A172 (cell line): ENCODE measurements at places on chromosomes 16 and 17.

DNA sequence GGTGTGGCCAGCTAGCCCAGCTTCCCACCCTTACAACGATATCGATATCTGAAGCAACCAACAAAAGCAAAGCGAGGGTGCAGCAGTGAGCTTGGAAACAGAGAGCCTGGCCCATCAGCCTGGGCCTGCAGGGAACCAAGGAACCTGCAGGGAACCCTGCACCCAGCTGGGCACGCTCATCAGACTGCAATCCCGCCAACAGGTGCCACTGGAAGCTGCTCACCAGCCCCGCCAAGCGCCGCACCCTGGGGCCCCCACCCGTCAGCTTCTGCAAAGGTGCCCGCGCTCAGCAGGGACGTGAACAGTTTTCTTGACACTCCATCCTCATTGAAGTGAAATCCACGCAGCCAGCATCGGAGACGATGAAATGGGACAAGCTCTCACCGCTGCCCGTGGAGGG lies 250.7 kb downstream of the RBFOX3 start:
- DNase-seq, result no peak

- no peak for DNase-seq
These were observed 9.7 kb downstream of the TOB1 start for GRCh38 chr17:50856431-50856830.

GRCh38 chr17:80184423-80184714 lies 14.5 kb downstream of the CARD14 start:
- DNase-seq, result no peak

DNA sequence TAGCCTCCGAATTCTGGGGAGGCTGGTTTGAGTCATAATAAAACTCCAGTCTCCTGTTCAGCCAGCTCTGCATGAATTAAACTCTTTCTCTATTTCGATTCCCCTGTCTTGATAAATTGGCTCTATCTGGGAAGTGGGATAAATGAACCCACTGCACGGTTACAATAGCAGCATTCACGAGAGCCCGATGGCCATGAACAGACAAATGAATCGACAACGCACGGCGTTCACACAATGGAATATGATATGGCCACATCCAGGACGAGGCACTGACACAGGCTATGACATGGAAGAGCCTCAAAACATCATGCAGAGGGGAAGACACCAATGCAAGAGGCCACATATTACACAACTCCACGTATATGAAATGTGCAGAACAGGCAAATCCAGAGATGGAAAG lies 5.6 kb upstream of the CARD14 start:
- DNase-seq, result no peak

DNA sequence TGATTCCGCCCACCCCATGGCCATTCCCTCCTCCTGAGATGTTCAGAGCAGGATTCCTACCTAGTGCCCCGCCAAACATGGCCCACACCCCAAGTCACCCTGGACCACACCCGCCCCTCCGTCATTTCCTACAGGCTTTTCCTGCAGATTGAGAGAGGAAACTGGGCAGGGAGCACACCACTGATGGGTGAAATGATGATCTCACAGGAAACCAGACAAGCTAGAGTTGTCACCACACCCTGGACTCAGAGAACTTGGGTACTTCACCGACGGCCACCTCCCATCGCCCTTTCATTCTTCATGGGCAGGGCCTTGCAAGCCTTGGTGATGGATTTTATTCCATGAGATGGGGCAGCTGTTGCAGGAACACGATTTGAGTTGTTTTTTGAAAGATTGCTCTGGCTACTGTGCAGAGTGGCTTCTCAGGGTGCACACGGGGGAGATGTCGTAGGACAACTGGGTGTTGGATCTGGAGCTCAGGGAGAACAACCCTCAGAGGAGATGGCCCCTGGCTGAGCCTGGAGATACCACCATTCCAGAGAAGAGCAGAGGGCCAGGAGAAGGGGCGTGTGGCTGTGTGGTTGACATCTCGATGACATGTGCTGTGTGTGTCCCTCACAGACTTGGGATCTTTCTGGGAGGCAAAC lies 7.4 kb upstream of the B9D1 start:
- DNase-seq, result peak; percentile 77

GRCh38 chr17:17087424-17088015 lies 45.3 kb downstream of the MPRIP start:
- DNase-seq, result no peak

DNA sequence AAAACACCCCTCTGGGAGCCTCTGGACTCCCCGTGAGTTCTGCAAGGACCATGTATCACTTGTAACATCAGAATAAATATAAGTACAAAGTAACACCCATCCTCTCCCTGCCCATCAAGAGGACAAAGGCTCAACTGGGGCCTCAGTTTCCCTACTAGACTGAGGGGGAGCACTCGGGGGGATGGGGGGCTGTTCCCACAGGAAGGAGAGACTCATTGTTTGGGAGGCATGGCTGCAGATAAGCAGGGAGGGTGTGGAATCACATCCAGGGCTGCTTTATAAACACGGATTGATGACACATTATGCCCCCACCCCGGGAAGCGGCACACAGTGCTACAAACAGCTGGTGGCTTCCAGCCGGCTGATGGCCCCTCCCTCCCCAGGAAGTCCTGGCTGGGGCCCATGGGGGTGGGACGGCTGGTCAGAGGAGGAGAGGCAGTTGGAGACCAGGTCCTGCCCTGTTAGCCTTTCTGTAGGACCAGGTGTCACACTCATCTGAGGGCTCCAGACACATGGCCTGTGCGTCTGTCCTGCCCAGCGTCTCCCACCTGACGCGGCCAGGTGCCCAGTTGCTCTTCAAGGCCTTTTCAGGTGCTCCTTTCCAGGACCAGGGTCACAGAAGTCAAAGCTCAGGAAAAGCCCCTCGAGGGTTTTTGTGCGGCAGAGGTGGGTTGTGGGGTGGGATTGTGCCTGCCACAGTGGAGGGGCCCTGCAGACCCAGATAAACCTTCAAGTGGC lies 1.3 kb upstream of the MPG start:
- peak; percentile 95 for DNase-seq

DNA sequence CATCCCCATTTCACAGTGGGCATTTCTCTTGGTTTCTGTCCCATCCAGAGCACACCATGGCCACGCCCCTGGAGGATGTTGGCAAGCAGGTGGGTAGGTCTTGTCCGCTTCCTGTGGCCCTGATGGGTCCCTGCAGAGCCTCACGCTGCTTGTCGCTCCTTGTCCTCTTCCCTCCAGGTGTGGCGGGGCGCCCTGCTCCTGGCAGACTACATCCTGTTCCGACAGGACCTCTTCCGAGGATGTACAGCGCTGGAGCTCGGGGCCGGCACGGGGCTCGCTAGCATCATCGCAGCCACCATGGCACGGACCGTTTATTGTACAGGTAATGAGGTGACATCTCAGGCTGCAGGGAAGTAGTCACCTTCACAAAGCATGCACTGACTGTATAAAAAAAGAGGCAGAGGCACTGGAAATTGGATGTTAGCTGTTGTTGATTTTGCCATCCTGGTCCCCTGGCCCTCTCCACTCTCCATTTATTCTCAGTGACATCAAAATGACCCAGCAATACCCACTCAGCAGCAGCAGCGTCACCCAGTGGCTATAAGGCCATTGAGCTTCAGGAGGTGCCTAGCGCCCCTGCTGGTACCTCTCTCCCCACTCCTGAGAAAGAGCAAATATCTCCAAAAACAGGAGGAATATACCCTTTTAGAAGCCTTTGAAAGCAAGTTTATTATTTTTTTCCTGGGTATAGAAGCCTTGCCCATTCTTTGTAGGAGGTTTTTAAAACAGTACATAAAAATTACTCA lies 13.7 kb downstream of the METTL22 start:
- DNase-seq, result no peak

- DNase-seq, result no peak
These were observed 1.2 kb upstream of the ZMYND15 start for GRCh38 chr17:4738136-4739121.

GRCh38 chr16:53130159-53131049 lies 75.6 kb downstream of the CHD9 start:
- peak; percentile 93 for DNase-seq

DNA sequence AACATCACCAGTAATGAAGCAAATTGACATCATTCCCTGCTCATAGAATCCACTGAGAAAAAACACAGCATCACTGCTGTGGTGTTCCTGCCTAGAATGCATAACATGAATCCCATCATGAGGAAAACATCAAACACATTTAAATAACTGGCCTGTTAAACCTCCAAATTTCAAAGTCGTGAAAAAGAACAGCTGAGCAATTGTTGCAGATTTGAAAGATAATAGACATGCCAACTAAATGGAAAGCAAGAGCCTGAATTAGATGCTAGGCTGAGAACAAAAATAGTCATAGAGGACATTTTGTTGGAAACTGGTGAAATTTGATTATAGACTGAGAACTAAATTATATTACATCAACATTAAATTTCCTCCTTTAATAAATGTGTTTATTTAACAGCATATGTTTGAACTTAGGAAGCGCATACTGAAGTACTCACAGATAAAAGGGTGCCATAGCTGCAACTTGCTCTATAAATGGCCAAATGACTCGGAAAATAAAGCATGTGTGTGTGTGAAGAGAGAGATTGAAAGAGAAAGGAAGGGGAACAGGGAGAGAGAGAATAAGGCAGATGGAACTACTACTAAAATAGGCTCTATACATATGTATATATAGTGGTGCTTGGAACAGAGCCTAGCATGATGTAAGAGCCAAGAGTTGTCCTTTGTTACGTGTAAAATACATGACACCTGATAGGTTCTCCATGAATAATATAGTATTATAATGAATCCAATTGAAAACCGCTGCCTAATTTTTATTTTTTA lies 305.0 kb upstream of the MON1B start:
- no peak for DNase-seq

DNA sequence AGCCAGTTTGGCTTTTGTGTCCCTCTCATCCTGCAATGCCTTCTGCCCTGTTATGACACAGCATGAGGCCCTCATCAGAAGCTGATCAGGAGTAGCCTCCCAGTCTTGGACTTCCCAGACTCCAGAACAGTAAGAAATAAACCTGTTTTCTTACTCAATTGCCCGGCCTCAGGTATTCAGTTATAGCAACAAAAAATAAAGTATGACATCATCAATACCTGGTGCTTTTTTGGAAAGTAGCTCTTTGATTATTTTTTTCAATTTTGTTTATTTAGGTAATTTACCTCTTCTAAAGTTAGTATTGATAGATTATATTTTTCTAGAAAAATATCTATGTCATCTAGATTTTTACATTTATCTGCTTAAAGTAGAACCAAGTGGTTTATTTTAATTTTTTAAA lies 112.8 kb upstream of the CES5A start:
- no peak for DNase-seq

- peak; percentile 83 for DNase-seq
These were observed 7.1 kb upstream of the FTSJ3 start for GRCh38 chr17:63834431-63835166.

GRCh38 chr17:50785946-50786570 lies 18.7 kb upstream of the ANKRD40CL start:
- DNase-seq, result no peak

DNA sequence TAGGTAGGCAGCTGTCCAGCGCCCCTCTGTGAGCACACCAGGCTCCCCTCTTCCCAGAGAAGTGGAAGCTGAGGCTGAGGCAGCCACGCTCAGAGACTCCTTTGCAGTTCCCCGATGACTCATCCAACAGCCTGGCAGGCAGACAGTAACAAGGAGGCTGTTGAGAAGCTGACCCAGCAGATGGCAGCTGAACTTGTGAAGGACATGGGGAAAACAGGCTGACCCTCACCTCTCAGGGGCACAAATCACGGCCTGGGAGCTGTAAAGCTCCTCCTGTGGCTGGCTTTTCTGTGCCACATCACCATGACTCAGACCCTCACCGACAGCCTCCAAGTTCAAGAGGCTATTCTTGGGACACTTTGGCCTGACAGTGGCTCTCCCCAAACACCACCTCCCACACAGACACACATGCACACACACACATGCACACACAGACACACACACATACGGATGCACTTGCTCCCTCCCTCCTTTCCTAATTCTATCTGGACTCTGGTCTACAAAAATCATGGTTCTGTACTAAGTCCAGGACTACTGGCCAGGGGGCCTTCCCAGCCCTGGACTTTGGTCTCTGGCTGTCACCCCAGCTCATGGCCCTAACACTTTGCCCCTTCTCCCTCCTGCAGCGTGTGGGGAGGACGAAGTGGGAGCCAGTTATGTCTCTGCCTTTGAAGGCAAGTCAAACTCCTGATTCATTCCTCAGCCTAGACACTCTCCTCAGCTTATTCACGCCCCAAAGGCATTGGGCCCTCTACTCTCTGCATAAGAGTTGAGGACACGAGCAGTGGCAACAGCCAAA lies 23.2 kb downstream of the MAP3K14 start:
- DNase-seq, result peak; percentile 98

DNA sequence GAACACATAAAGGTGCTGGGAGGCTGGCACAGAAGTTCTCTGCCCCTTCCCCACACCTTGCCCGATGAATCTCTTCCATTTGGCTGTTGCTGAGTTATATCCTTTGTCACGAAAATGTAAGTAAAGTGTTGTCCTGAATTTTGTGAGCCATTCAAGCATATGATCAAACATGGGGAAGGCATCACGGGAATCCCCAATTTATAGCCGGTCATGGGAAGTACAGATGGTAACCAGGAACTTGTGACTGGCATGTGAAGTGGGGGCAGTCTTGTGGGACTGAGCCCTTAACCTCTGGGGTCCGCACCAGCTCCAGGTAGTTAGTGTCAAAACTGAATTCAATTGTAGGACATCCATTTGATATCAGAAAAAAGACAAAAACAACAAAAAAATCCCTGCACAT lies 13.2 kb downstream of the TOM1L2 start:
- DNase-seq, result no peak

DNA sequence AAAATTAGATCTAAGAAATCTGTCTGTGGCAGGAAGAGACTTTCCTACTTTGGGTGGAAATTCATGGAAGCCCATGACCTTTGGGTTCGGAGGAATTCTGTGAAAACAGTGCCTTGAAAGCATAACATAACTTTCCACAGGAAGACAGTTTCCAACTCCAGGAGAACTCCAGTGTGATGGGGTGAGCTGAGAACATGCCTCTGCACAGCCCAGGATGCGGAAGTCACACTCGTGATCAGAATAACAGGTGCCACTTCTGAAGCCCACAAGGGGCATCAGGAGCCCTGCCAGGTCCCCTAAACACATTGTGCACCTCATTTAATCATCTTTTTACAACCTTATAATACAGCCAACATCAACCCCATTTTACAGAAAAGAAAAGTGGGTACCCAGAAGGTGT lies 9.7 kb downstream of the TVP23A start:
- DNase-seq, result no peak

GRCh38 chr17:75228305-75228704 lies 22.8 kb downstream of the NUP85 start:
- no peak for DNase-seq

GRCh38 chr16:11792410-11793241 lies 4.4 kb downstream of the ZC3H7A start:
- DNase-seq, result no peak

GRCh38 chr16:50173316-50173715 lies 20.2 kb downstream of the TENT4B start:
- DNase-seq, result no peak

- no peak for DNase-seq
These were observed 356.0 kb downstream of the C16orf95 start for GRCh38 chr16:86961171-86961601.

DNA sequence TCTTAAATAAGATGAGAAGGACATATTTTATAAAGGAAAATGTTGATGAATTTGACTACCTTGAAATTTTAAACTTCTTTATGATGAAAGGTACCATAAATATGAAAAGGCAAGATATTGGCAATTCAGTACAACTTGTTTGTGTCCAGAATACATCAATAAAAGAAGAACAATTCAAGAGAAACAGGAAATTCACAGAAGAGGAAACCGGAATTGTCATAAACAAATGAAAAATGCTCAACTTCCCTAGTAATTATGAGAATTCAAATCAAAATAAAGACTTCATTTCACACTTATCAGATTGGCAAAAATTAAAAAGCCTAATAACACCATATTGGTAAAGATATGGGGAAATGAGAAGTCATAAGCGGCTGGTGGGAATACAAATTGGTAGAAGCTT lies 54.3 kb downstream of the WSB1 start:
- no peak for DNase-seq
